Suppressor macrophage treated with lipopolysaccharide for 1 hour (primary cell): ENCODE measurements at places on chromosomes 2 and 18.
A peak's percentile ranks its signal among the peaks of the same experiment; 100 is the strongest.

GRCh38 chr2:11824901-11825828 lies 78.7 kb downstream of the LPIN1 start:
- DNase-seq: no peak

DNA sequence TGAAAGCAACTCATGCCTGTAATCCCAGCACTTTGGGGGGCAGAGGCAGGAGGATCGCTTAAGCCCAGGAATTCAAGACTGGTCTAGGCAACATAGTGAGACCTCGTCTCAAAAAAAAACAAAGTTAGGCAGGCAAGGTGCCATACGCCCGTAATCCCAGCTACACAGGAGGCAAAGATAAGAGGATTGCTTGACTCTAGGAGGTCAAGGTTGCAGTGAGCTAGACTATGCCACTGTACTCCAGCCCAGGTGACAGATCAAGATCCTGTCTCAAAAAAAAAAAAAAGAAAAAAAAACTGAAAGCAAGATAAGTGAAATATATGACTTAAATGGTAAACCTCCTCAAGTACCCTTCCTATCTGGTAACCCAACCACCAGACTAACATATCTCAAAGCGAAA lies 59.8 kb downstream of the USP34 start:
- no peak for DNase-seq

- DNase-seq: no peak
Measured at GRCh38 chr18:35577045-35577848, 4.3 kb upstream of the GALNT1 start.

GRCh38 chr2:196990092-196990491 lies 63.6 kb upstream of the PGAP1 start:
- DNase-seq: no peak

- DNase-seq: no peak
Measured at GRCh38 chr2:190682168-190682567, 33.3 kb downstream of the NAB1 start.

DNA sequence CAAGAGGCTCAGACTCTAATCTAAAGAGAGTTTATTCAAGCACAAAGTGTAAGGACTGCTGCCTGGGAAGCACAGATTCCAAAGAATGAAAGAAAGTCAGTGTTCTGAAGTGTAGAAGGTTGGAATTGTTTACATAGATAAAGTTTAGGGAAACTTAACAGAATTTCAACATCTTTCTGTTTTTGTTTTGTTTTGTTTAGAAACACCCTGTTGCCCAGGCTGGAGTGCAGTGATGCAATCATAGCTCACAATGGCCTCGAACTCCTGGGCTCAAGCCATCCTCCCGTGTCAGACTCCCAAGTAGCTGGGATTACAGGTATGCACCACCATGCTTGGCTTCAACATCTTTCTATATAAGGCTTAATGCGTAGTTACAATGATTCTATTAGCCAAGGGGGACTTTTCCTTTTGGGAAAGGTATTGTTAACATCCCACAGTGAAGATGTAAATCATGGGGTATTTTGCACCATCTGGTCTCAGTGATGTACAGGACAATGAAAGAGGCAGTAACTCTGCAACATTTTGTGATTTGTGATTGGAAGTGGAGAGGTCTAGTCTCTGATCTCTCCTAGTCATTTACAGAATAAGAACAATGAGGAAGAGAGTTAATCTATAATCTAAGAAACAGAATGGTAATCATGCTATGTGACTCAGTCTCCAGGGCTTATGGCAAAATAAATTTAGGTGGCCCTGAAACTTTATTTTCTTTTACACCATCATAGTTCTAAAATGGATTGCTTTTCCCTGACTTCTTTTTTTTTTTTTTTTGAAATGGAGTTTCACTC lies 45.6 kb upstream of the MSH6 start:
- DNase-seq: no peak

- no peak for DNase-seq
Measured at GRCh38 chr2:161172901-161173540, 12.8 kb downstream of the TANK start.

GRCh38 chr18:57002627-57003026 lies 144.3 kb upstream of the BOD1L2 start:
- no peak for DNase-seq

DNA sequence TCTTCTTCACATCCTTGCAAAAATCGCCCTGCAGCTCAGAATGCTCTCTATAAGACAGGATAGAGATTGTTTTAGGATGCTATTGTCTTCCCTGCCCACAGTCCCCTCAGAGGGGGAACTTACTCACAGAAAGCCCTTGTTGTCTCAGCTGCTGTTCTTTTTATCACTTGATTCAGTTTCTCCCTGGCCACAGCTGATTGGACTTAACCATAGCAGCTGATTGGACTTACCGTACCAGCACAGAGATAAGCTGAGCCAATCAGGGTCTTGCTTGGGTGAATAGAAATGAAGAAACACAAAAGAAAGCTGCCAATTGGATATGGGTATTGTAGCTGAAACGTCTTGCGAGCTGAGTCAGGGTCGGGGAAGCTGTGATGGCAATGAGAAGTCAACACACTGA lies 194.2 kb upstream of the MEX3C start:
- DNase-seq: no peak

GRCh38 chr2:165837122-165837521 lies 43.1 kb upstream of the GALNT3 start:
- no peak for DNase-seq

DNA sequence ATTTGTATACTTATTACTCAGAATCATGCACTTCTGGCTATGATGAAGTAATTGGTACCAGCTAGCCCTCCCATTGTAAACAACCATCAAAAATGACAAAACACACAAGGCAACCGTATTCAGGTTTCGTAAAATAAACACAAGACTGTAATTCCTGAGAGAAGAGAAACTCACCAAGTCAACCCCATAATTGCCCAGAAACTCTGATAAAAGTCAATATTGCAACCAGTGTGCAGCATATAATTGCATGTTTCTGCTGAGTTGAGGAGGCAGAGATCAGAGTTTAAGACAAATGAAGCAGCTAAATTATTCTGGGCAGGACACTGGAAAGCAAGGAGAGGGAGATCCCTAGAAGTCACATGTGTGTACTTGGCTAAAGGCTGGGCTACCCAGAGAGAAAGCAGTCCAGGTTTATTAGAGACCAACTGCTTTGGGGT lies 90.3 kb downstream of the ROCK2 start:
- DNase-seq: peak; percentile 46

DNA sequence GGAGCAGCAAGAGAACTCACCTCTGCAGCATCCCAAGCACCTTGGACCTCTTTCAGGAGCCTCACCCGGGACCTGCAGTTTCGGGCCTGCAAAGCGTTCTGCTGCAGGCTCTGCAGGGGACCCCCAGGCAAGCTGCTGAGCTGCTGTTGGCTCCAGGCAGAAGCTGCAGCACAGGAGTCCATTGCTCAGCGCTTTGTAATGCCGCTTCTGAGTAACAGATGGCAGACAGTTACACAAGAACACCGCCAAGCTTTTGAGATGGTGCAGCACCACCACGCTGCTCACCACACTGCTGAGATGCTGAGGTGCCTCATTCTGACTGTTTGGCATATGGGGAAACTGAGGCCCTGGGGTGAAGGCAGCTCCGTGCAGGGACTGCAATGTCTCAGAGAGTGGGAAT lies 1.9 kb upstream of the GALNT14 start:
- no peak for DNase-seq

- peak; percentile 87 for DNase-seq
Measured at GRCh38 chr2:39492716-39493115, 55.6 kb upstream of the MAP4K3 start.

- DNase-seq: peak; percentile 68
Measured at GRCh38 chr2:31101701-31102100, 36.5 kb downstream of the GALNT14 start.

- DNase-seq: peak; percentile 95
Measured at GRCh38 chr2:240624950-240625621, at the start of gene GPR35. Gene GPR35 (plus strand): TSS chr2:240625480. CDS start chr2:240629953, 4,473 bp downstream.

- no peak for DNase-seq
Measured at GRCh38 chr2:218713922-218714321, 3.3 kb downstream of the TTLL4 start.
